ENCODE measurements at places on chromosomes 12 and 14. TPM values are rescaled to one million over a fixed set of nuclear protein-coding genes. Genes with fewer than 3 reads are reported as not detected.

Gene OTOGL
- 0.08 TPM for total RNA-seq

Gene BAG5
- total RNA-seq = 42.8 TPM

Gene TMEM121
- total RNA-seq = 5.1 TPM

GRCh38 chr12:2460051-2460670, 334.6 kb upstream of the FKBP4 start:
- DNase-seq = no peak

DNA sequence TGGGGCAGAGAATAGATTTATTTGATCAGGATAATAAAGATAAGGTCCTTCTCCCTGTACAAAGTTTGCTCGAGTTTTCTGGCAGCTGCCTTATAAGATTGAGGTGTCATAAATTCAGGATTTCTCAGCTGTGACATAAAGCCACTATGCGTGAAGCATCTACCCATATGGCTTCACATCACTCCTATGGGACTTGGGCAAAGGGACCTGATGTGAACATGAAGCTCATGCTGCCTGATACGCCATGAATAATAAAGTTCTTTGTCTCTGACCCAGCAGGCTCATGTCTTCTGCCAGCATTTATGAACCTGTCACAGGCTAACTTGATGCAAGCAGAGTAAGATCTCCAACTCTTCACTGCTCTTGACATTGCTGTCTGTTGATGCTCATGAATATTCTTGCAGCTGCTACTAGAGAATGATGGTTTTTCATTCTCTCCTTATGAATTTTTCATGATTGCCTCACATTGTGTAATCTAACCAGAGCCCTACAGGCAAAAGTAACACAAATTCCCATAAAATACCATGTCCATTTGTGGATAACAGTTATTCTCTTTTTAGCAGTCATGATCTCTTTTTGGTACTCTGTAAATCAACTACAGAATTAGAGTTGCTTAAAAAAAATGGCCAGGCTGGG, 49.0 kb upstream of the CPNE8 start:
- DNase-seq = no peak

- no peak for DNase-seq
These were observed 53.8 kb upstream of the GSC start for GRCh38 chr14:94823556-94824341.

GRCh38 chr12:131437706-131438492, 273.0 kb upstream of the SFSWAP start:
- DNase-seq = no peak

DNA sequence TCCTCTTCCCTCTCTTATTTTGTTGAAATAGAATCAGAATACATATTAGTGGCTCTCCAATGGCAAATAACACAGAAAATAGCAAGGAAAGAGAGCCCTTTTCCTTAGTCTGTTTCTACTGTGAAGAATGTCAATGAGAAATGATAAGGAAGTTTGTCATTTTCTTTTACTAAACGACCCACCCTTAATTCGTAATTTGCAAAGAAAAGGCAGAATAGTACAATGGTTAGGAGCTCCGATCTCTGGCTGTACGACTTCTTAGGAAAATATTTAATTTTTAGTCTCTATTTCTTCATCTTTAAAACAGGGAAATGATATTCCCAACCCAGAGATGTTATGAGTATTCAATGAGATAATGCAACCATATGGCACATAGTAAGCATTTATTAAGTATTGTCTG, 6.0 kb downstream of the PAX9 start:
- DNase-seq = no peak

- no peak for DNase-seq
These were observed 31.4 kb downstream of the DCP1B start for GRCh38 chr12:1972856-1973317.
